ENCODE measurements at places on chromosomes 4 and X.
A peak's percentile ranks its signal among the peaks of the same experiment; 100 is the strongest.

- DNase-seq, result no peak
Measured at GRCh38 chr4:42281324-42282020, 115.8 kb upstream of the SHISA3 start.

GRCh38 chr4:31682796-31683195 lies 962.6 kb downstream of the PCDH7 start:
- no peak for DNase-seq

DNA sequence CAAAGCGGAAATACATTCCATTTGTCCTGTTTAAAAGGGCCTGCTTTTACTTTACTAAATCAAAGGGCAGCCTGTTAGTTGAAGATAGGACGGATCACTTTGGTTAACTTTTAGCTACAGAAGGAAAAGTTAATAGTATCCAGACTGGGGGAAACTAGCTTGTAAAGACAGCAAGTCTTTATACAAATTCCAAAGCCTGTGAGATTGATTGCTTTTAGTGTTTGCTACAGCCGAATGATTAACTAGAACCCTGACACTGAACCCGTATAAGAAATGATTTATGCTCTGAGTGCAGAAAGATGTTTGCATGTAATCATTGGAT lies 93.4 kb downstream of the FRAS1 start:
- no peak for DNase-seq

DNA sequence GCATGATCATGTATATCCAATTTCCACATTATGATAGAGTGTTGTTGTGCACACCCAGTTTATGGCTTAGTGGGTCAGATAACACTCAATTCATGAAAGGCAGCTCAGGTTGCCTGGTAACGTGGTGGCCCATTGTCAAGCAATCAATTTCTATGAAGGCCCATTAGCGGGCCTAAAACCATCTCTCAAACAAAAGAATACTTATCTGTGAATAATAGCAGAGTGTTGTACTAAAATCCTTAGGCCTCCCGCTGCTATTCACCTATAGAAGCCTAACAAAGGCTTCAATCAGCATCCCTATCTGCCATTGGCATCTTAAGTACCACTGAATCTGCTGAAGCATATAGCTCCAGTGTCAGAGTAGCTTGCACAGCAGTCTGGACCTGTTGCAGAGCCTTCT lies 849.6 kb upstream of the POU3F4 start:
- no peak for DNase-seq

GRCh38 chr4:149952716-149953115 lies 125.5 kb upstream of the DCLK2 start:
- DNase-seq, result no peak

DNA sequence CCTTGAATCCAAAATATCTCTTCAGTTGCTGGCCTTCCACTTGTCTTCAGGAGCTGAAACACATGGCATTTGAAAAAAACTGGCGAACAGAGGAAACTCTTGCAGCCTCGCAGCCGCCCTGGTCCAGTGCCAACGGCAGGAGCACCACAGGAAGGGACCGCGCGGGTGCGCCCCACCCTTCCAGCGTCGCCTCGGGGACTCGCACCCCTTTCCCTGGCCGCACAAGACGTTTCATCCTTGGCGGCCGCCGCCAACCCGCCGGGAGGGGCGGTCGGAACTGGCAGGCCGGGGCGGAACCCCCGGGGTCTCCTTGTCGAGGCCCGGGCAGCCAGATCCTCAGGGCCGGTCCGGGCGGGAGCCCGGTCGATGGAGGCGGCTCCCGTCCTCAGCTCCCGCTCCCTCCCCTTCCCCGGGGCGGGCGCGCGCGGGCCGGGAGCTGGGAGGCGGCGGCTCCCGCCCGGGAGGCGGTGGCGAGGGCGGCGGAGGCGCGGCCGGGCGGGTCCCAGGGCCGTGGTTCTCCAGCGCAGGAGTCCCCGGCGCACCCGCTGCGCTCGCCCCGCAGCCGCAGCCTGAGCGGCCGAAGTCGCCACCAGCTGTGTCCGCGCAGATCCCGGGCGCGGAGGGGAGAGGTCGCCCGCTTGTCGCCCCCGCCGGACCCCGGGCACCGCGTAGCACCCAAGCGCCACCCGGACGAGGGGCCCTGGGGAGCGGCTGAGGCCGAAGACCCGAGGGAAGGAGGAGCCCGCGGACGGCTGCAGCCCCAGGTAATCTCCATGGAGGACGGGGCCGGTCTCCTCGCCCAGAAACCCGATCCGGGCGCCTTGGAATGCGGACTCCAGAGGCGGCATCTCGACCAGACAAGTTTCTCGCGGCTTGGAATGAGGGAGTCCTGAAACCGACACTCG lies 886 bp upstream of the NDST3 start:
- peak; percentile 77 for DNase-seq
